ENCODE measurements at places on chromosomes 7 and 10. TPM values are rescaled to one million over a fixed set of nuclear protein-coding genes. Genes with fewer than 3 reads are reported as not detected.

CDC14C gene
- not detected for total RNA-seq

SH2D4B gene
- not detected for total RNA-seq

GRCh38 chr7:87934699-87935383, 790 bp downstream of the ADAM22 start:
- no peak for DNase-seq

C7orf33 gene
- not detected for total RNA-seq

AGR3 gene
- total RNA-seq = 0.28 TPM

GRCh38 chr7:30379741-30380140, 95.3 kb downstream of the ZNRF2 start:
- DNase-seq = no peak

STEAP1 gene
- total RNA-seq = 5.5 TPM

NOD1 gene
- total RNA-seq = 1.8 TPM

- DNase-seq = no peak
Observed at GRCh38 chr10:44512431-44513022, 127.6 kb upstream of the CXCL12 start.

DNA sequence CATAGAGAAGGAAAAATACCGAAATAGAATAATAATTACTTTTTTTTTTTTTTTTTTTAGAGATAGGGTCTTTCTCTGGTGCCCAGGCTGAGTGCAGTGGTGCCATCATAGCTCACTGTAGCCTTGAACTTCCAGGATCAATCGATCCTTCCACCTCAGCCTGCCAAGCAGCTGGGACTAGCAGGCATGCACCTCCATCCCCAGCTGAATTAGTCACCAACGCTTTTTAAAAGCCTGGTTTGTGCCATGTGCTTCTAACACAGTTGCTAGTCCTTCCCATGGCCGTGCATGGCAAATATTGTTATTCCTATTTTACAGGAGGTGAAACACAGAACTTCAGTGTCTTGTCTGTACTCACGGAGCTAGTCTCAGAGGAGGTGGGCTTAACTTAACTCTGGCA, 23.2 kb downstream of the LYZL2 start:
- DNase-seq = peak; percentile 84

HKDC1 gene
- total RNA-seq = 0.65 TPM

PHKG1 gene
- total RNA-seq = 0.78 TPM

DNA sequence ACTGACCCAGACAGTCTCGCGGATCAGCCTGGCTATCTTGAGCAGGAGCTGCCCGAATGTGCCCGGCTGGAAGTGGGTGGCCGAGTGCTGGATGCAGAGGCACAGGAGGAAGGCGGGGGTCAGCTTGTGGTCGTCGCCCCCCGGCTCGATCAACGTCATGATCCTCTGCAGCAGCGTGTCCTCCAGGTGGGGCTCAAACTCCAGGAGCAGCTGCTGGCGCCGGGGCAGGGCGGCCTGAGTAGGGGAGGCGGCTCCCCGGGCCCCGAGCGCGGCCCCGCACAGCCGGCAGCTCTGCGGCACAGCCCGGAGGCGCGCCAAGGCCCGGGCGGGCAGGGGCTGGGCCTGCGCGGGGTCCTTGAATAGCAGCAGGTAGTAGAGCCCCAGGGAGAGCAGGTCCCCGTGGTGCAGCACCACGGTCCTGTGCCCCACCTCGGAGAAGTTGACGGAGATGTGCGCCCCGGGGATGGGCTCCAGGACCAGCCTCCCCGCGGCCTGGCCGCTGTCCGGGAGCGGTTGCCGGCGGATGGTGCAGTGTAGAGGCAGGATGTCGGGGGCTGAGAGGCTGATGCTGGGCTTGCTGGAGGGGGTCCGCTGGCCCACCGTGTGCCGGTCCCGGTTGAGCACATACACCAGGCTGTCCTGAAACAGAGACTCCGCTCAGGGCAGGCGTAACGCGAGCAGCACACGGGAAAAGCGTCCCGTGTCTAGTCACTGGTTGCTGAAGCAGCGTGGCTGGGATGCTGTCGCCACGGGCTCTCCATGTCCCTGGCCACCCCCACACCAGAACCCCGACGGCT, 27.0 kb downstream of the PAPOLB start:
- DNase-seq = no peak

DNA sequence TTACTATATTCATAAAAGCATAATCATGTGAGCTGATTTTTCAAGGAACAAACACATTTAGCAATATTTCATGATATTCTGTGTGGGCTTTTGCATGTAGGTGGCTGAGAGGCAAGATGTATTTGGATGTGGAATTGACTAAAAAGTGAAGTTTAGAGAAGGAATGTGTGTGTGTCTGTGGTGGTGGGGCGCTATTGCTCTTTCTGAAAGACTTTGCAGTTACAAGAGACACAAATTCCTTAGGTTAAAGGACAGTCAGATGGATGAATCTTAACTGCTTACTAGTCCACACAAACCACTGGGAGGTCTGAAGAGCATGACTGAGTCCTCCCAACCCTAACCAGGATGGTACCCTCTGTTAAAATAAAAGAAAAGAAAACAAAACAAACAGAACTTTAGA, 200.1 kb downstream of the SDHAF3 start:
- no peak for DNase-seq

DNA sequence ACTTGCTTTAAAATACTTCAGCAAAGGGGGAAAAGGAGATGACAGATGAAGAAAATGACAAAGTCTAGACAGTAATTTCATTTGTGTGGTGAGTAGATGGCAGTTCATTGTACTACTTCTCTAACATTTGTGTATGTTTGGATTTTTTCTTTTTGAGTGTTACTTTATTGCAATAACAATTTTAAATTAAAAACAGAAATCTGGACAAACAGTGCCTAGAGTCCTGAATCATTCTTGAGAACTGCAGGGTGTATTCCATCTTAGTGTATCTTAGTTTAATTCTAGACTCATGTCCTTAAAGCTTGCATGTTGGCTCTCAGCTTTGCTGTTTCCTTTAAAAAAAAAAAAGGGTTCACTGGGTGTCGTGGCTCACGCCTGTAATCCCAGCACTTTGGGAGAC, 31.1 kb downstream of the HOXA1 start:
- DNase-seq = no peak

GRCh38 chr7:101159696-101160674, 5.4 kb downstream of the VGF start:
- no peak for DNase-seq

TRPV5 gene
- total RNA-seq = not detected

ZNF33A gene
- total RNA-seq = 18.7 TPM

DNA sequence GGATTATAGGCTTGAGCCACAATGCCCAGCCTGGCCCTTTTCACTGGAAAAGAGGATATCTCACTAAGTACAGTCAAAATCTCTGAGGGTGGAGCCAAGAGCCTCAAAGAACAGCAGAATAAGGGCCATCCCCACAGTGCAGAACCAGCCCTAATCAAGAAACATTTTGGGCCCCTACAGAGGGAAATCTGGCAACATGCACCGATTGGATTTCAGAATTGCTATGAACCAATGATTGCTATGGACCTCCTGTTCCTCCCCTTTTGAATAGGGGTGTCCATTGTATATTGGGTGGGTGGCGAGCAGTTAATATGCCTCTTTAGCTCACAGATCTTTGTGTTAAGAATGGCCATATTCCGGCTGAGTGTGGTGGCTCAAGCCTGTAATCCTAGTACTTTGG, 42.7 kb downstream of the SKIDA1 start:
- peak; percentile 5 for DNase-seq

- no peak for DNase-seq
Observed at GRCh38 chr10:119932631-119933030, 40.1 kb downstream of the SEC23IP start.

Measured in left lobe of liver (tissue), 2 donors.